ENCODE measurements at places on chromosomes 5 and 9.

DNA sequence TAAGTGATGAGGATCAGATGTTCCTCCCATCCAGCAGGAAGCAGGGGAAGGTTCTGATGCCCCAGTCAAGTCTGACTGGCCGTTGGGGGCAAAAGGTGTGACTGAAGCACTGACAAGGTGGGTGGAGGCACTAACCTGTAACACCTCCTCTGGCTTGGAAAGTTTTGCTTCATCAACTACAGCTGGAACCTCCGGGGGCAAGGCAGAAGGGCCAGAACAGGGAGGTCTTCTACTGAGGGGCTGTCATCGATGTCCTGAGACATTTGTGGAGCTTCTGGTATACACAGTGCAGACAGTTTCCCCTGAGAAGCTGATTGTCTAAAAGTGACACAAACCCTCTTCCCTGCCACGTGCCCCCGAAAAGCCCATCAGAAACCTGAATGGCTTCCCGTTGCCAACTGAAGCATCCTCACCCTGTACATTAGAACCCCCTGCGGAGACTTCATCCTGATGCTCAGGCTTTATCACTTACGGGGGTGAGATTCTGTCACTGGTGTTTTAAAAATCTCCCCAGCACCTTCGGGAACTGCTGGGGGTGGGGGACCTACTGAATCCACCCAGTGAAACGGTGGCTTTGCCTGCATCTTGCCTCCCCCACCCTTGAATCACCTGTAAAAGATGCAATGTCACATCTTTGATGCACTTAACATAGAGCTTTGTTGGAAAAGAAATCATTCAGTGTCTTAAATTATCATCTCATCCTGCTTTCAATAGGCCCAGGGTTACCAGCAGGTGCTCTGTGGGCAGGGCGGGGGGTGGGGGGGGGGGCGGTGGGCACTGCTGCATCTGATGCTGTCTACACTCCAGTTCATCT is 24.6 kb downstream of the TRAF1 start:
- no peak for DNase-seq

DNA sequence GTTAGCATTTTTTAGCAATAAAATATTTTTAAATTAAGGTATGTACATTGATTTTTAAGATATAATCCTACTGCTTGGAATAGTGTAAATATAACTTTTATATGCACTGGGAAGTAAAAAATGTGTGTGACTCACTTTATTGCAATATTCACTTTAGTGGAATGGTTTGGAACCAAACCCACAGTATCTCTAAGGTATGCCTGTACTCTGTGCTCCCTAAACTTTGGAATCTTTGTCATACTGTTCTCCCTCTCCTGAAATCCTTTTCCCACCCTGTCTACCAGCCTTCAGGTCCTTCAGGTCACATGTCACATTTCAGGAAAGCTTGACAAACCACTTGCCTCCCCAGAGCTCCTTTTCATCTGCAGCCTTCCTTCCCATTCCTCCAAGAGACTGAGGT is 308.7 kb downstream of the SPOCK1 start:
- DNase-seq, result no peak

DNA sequence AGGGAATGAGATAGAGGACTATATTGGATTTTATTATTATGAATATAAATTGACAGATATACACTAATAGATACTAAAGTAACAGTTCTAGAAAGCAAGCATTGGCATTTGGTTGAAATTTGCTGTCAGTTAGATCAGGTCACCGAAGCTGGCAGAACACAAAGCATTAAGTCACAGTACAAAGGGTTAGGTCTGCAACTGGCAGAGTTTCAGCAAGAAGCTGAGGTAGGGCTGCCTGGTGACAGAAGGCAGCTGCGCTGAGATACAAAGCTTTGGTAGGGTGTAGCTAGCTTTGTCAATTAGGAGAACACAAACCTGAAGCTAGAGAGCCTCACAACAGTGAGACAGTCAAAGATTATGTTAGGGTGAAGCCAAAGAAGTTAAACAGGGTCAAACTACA is 6.3 kb upstream of the CSNK1G3 start:
- DNase-seq, result no peak

DNA sequence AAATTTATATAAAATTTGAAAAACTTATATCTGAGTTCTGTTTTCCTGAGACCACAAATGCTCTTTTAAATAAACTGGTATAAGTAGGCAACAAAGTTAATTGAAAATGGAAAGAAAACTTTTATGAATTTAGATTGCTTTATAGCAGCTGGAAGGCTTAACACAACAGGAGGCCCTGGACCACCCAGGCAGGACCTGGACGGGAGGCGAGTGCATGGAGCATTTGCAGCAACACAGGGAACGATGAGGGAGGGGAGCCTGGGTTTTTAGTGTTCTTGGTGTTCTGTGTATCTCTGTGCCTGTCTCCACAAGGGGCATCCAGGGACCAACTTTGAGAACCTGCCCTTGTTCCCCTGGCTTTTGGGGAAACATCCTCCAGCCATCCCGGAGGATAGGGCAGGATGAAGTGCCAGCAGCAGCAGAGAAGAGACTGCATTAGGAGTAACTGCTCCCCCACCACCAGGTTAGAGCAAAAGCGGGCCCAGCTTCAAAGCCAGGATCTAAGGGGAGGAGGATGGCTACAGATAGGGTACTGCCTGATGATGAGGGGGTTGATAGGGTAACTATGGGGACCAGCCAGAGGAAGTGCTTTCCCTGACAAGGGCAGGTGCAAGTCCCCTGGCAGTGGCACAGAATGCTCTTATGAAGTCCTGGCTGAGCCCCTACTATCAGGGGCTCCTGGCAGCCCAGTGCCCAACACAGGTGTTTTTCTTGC is 6.7 kb upstream of the SPATA31E1 start:
- no peak for DNase-seq

DNA sequence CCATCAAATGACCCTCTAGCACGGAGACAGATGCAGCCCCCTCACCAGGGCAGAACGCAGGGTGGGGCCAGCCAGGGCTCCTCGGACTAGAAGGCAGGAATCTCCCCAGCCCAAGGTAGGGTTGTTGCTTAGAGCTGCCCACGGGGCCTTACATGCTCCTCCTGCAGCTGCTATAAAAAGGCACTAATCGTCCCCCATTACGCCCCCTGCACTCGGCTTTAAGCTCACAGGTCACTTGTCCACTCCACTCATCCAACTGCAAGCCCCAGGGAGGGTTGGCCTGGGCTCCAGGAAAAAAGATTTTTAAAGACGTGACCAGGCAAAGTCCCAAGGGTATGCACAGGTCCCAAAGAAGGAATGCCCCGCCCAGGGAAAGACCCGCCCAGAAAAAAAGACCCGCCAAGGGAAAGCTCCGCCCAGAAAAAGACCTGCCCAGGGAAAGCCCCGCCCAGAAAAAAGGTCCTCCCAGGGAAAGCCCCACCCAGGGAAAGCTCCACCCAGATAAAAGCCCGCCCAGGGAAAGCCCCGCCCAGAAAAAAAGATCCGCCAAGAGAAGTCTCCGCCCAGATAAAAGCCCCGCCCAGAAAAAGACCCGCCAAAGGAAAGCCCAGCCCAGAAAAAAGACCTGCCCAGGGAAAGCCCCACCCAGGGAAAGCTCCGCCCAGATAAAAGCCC is 11.1 kb downstream of the GRIN1 start:
- DNase-seq, result no peak

DNA sequence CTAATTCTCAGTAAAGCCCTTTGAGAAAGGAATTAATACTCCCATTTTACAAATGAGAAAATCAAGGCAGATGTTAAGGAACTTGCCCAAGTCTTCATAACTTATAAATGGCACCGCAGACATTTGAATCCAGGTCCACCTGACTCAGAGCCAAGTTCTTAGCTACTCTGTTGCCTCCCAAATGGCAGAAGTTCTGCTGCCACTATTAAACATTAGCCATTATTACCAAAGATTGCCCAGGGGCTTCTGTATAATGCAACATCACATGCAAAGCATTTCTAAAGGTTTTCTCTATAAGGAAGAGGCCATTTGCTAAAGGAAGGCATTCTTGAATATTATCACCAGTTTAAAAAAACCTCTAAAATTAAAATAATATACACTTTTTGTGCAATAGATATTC is 28.3 kb downstream of the TPD52L3 start:
- no peak for DNase-seq

- DNase-seq, result no peak
Measured at GRCh38 chr9:99192786-99193465, 28.8 kb downstream of the ALG2 start.

GRCh38 chr5:163345216-163345615 is 92.2 kb upstream of the CCNG1 start:
- no peak for DNase-seq

- no peak for DNase-seq
Measured at GRCh38 chr9:13993632-13994185, 320.2 kb downstream of the NFIB start.

- DNase-seq, result no peak
Measured at GRCh38 chr5:176955895-176956294, 50.7 kb downstream of the UIMC1 start.

DNA sequence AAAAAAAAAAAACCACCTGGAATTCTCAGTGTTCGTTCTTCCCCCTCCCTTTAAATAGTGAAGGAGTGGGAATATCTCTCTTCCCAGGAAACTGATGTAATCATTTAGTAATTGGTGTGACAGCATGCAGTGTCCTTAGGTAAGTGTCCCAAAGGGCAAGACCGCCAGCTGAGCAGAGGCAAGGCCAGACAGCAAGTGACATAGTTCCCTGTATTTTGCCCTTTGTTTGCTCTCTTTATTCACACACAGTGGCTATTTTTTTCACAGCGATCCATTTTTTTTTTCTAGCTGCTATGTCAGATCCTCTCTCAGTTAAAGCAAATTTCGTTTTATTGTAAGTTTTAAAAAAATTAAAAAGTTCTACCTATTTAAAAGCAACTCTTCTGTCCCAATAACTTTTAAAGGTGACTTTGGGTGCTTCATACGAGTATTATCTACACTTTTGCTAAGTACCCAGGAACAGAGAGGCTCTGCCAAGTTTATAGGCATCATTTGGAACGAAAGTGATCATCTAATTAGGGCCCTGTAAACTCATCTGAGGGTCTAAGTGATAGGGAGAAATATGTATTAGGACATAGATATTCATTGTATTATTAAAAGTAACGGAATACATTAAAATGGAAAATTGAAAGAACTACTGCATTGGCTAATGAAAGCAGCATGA is 98.2 kb upstream of the ALDH1A1 start:
- no peak for DNase-seq

- peak; percentile 27 for DNase-seq
Measured at GRCh38 chr9:136119061-136119882, 597 bp upstream of the TMEM250 start.

- no peak for DNase-seq
Measured at GRCh38 chr5:72140711-72141110, 33.4 kb downstream of the MAP1B start.

Measured in effector CD8-positive, alpha-beta T cell (primary cell).